T-helper 2 cell treated with Interferon-gamma antibody and Interleukin-4, amounts not matched to agents 5 μg/mL and 100 μg/mL, for 36 hours (primary cell): ENCODE measurements at places on chromosomes 6 and 20.
A peak's percentile ranks its signal among the peaks of the same experiment; 100 is the strongest.

DNA sequence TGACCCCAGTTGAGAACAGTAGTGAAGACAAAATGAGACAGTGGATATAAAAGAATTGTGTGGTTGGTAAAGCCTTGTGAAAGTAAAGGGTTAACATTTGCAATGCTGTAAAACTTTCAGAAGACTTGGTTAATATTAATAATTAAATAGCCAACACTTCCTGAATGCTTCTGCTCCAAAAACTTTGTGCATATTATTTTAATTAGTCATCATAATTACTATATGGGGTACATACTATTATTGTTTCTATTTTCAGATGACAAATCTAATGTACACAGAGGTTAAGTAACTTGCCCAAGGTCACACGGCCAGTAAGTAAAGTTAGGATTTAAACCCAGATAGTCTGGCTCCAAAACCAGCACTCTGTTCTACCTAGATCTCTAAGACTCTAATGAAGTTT is 291.3 kb downstream of the OGFRL1 start:
- DNase-seq, result no peak

DNA sequence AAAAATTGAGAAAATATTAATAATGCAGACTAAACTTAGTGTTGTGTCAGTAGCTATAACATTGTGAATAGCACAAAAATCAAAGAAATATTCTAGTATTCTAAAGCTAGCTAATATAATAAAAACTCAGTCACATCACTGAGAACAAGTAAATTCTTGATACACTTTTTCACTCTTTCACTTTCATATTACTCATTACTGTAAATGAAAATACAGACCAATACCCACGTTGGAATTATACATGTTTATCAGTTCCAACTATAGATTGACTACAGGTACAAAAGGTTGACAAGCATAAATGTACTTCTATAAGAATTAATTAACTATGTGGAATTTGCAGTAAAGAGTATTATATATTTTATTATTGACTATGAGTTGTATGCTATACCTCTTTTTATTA is 1043.4 kb upstream of the FLRT3 start:
- no peak for DNase-seq

DNA sequence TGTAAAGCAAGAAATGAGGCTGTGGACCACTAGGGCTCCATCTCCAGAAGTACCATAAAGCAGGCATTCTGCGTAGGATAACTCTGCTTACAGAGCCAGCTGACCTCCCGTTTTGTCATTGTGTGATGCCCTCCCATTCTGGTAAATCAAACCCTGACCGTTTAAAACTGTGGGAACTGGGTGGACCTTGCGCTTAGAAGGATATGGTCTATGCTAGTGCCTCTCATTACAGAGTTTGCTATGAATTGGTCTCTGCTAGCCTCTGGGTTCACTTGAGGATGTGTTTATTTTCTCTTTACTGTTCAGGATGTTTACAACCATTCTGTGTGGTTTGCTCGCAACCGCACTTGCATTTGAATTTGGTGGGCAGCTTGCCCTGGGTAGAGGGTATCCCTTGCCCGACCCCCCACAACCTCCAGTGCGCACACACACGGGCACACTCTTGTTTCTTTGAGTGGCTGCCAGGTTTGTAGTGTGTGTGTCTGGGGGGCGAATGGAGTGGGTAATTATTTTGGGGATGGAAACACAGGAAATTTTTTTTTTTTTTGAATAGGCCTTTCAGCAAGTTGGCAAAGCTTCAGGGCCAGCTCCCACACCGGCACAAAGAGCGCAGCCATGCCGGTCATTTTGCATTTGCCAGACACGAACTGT is 198.3 kb downstream of the JARID2 start:
- DNase-seq, result no peak

DNA sequence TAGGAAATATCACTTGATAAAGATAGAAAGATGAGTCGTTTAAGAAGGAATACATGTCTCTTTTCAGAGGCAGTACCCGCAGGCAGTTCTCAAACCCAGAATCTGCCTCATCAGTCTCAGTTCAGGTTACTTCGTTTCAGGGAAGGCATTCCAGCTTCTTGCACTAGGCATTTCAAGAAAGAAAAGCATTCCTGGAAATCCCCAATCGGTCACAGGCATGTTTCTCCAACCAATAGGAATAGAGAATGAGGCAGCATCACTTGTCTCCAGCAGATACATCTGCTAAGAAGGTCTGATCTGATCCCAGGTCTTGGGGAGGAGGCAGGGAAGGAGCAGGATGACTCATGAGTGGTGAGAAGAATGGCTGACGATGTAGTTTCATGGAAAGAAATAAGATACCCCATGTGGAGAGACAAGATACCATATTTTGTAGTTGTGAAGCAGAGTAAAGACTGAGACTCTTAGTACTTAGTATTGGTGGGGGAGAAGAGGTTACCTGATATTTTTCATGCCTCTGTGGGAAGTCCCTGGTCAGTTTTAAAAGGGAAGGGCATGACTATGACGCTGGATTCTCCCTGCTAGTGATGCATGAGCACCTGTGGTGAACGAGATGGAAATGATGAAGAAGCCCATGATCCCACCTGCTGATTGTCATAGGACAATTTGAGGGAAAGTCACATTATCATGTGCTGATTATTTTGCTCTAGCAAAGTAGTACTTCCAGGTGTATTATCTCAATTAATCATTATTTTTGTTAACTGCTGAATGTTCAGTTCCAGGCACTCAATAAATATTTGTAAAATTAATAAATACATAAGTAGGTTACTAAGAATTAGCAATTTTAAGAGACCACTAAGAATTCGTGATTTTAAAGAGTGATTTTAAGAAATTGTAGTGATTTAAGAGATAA is 20.3 kb upstream of the HLA-DRB1 start:
- DNase-seq, result peak; percentile 65

DNA sequence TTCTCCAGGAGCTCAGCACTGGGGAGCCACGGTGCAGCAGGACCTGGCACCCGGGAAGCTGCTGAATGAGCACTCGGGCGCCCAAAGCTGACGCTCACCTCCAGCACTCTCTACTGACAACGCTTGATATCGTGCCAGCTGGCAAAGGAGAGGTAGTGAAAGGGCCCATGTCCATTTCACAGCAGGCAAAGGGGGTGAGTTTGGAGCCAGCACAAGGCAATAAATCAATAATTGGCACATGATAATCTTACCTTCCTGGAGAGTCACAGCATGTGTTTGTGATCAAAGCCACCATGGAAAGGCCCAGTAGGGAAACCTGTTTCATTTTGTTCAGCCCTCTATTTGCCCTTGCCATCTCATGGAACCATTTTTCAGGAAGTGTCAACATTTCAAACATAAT is 23.3 kb upstream of the SMIM26 start:
- no peak for DNase-seq

DNA sequence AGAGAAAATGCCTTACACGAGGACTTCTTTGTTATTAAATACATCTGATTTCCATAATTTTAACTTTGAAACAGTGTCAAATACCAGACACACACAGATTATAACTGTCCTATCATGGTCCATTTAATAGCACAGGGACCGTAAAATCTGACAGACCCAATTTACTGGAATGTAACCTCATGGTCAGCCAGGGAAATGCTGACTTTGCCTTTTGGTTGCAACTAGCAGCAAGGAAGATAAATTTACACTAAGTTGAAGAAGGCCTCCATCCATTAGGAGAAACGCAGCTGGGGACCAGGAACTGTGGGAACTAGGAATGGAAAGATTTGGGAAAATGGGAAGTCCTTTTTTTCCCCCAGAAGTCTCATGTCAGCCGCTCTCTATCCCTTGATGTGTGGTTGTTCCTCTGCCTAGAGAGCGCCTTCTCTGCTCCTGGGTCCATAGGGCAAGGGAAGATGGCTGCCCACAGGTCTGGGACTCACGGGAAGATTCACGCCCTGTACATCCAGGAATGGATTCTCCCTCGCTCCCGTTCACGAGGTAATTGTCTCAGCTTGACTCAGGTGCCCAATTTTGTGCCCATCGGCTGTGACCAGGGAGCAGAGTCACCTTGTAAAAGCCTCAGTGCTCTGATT is 74.6 kb upstream of the L3MBTL3 start:
- no peak for DNase-seq

- DNase-seq, result no peak
These were observed 130.0 kb downstream of the SCP2D1 start for GRCh38 chr20:18943542-18943941.

- peak; percentile 60 for DNase-seq
These were observed at the start of gene AKAP7 for GRCh38 chr6:131135244-131136020. TSS of gene AKAP7 (plus strand) at chr6:131135467. CDS start at chr6:131135764, 297 bp downstream.

- DNase-seq, result no peak
These were observed 59.8 kb upstream of the HIVEP1 start for GRCh38 chr6:11952316-11952715.

- DNase-seq, result no peak
These were observed 24.0 kb upstream of the MLN start for GRCh38 chr6:33827546-33828451.

DNA sequence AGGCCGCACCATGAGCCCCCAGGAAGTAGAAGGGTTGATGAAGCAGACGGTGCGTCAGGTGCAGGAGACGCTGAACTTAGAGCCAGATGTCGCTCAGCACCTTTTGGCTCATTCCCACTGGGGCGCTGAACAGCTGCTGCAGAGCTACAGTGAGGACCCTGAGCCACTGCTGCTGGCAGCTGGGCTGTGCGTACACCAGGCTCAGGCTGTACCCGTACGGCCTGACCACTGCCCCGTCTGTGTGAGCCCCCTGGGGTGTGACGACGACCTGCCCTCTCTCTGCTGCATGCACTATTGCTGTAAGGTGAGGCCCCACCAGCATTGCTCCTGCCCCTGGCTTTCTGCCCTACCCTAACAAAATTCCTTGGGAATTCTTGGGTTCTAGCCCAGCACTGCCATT is 13.1 kb downstream of the DNPH1 start:
- DNase-seq, result no peak

- no peak for DNase-seq
These were observed 147.0 kb downstream of the SOX4 start for GRCh38 chr6:21740376-21741124.

DNA sequence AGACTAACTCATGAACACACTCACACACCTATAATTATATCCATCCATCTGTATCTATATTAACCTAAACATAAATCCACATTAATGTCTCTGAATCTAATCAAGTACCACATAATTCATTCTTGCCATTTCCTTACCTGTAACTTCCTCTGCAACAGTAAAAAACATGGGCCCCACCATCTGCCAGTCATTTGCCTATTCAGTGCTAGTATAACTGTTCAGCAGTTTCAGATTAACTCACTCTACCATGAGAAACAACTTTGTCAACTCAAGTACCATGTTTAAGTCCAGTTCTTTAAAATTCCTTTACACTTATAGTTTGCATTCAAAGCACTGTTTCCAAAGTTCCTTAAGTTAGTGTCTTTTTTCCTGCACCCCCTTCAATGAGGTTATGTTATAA is 68.8 kb downstream of the LAMP5 start:
- DNase-seq, result no peak

DNA sequence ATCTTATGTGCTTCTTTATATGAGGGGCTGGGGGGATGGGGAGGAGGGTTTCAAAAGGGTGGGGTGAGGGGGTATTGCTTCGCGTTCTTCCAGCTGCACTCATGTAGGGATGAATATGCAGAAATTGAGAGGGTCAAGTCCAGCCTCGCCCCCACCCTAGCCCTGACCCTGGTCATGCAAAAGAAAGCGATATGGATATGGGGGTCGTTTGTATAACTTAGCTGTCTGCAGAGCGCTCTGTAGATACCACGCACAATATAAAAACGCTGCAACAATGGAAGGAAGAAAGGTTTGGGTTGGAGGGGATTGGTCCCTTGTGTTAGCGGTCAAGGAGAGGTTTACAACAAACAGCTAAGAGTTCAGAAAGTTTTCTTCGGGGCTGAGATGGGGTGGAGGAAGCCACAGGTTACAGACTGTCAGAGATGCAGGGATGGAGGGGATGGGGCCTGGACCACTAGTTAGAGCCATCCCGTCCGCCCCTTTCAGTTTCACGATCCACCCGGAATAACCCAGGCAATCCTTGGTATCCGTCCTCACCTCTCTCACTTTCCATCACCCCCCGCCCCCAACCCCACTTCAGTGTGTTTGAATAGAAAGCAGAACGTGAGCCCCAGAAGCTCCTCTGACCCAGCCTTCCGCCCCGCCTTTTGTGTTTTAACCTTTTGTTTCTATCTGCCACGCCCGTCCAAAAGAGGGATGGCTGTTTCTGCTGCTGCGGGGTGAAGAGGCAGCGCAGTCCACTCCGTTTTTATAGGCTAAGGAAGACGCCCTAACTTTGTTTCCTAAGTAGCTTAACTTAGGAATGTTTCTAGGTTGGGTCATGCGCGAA is 73.5 kb downstream of the SOX4 start:
- DNase-seq, result no peak

DNA sequence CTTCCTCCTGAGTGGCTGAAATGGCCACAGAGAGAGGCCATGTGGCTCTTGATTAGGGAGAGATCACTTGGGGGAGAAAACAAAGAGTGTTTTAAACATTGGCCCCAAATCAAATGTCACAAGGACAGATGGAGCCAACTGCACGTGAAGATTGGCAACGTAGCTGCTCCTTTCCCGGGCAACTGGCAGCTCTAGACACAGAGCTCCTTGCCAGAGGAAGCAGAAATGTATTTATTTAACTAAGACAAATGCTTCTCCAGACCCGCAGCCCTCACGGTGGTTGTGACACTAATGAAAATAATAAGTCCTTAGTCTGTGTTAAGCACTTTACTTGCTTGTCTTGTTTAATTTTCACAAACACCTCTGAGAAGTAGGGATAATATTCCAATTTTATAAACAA is 49.6 kb upstream of the DSN1 start:
- DNase-seq, result no peak

DNA sequence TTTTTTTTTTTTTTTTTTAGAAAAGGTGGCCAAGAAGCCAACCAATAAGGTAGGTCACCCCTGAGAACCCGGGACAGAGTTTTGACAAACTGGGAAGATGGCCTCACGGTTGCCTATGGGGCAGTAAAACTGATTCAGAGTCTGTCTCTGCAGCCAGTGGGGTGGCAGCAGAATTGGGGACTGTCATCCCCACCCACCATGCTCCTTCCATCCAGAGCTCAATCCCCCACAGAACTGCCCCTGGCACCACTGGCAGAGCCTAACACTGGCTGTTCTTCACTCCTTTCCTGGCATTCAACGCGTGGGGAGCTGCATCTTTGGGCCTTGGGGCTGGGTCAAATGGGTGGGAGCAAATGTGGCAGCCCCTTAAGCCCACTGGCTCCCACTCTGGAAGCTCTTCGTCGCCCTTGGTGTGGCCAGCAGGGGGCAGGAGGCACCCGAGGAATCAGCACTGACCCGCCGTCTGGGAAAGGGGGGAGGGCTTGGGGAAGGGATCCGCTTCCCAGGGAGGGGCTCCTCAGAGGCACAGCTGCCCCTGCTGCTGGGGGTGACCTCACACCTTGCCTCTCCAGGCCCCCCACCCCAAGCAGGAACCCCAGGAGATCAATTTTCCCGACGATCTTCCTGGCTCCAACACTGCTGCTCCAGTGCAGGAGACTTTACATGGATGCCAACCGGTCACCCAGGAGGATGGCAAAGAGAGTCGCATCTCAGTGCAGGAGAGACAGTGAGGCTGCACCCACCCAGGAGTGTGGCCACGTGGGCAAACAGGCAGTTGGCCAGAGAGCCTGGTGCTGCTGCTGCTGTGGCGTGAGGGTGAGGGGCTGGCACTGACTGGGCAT is 10.4 kb downstream of the CD40 start:
- DNase-seq, result no peak

DNA sequence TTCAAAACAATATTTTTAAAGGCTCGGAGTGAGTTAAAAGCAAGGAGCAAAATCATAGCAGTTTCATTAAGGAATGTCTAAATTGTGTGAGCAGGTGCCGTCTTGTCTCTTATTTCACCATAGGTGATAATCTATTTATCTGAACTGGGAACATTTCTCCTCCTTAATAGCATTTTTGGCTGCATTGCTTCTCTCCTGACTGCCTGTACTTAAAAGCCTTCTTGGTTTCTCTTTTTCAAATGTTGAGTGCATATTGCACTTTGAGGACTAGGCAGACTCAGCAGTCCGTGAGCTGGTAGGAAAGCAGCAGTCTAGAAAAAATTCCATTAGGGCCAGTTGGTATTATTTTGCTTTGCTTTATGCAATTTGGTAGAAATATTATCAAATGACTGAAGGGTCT is 645.9 kb downstream of the GRIK2 start:
- DNase-seq, result no peak
